Neuronal stem cell (in vitro differentiated cells): ENCODE measurements at places on chromosomes 11 and 22.

- no peak for DNase-seq
These were observed 373.9 kb downstream of the BRD1 start for GRCh38 chr22:49453771-49454170.

DNA sequence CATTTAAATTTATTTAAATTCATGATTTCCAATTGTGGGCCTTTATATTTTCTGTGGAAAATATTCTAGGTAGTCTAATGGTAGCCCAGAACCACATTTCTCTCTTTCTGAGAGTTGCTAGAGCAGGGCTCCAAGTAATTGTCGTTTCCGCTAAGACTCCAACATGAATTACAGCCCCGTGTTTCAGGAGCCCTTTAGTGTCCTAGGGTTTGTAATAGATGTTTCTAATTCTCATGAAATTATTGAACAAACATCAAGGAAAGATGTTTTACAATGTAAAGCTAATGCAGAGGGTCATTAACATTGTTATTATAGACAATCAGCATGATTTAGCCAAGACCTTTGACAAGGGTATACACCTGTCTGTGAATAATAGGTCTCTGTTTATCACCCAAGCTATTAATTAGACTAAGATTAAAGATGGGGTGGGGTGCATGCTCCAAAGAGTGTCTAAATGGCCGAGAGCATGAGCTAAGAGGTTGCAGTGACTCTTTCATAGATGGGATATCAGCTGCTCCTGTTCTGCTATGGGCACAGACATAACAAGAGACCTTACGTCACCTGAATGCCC lies 81.8 kb upstream of the NTM start:
- DNase-seq: no peak

DNA sequence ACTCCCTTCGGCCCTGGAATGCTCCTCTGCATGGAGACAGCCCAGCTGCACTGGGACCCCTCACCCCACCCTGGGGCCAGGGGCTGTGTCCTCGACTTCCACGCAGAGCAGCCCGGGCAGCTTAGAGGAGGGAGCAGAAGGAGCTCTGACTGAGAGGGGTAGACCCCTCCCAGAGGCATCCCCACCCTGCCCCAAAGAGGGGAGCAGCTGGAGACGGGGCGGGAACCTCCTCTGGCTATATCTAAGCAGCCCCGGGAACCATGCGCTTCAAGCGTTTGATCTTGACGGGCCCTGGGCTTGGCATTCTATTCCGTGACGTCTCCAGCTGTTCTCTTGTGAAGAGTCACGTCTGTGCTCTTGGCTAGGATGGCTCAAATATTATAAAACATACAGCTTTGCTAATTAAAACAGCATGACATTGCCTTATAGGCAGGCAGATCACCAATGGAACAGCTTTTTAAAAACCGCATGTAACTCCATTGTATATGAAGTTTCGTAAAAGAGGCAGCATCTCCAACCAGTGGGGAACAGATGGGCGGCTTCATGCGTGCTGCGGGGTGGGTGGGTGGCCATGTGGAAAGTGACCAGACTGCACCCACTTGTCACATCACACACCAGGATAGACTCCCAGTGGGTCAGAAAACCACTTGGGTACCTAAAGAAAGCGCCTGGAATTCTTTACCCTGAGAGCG lies 7.7 kb downstream of the KCNQ1 start:
- DNase-seq: no peak

- peak; percentile 30 for DNase-seq
These were observed 68.6 kb downstream of the RRAS2 start for GRCh38 chr11:14290422-14290821.

- DNase-seq: no peak
These were observed 161.3 kb downstream of the DDX10 start for GRCh38 chr11:108826136-108826535.

DNA sequence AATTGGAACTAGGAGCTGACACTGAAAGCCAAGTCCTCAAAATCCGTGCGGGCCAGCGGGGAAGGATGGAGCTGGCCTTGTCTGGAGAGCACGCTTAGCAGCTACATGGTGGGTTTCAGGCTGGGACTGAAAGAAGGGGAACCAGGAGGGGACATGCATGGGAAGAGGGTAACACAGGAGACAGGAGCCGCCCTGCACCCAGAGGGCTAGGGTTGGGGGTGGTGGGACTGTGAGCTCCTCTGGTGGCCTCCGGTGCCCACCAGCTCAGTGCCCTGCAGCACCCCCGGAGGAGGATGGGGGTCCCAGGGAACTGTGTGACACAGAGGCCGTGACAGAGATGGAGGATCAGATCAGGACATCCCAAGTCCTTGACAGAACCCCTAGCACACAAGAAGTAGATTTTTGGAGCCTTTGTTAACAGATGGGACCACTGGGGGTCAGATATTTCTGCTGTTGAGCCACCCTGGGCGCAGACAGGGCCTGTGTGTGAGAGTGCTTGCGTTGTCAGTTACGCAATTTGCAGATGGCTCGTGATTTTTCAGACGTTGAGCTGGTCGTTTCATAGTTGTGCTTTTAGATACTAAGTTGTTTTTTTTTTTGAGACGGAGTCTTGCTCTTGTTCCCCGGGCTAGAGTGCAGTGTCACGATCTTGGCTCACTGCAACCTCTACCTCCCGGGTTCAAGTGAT lies 21.3 kb upstream of the GRAMD4 start:
- DNase-seq: no peak

DNA sequence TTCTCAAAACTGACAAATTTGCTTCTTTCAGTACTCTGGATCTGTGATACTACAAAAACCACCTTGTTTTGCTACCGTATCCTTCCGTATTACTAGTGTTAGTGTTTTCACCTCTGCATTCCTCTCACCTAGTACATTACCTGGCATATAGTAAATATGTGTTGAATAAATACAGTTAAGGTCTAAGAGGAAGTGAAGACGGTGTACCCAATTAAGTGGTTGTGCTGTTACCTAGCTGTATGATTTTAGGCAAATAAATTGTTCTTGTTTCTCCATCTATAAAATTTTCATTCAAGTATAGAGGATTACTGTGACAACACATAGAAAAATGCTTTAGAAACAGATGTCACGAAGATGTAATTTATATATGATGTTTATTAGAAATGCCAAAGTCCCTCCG lies 8.9 kb downstream of the BCL2L13 start:
- no peak for DNase-seq

- DNase-seq: no peak
These were observed 29.2 kb downstream of the NF2 start for GRCh38 chr22:29632672-29633071.

GRCh38 chr22:25741692-25742626 lies at the start of gene MYO18B:
Gene MYO18B (plus strand): TSS chr22:25742188. CDS start chr22:25761093, 18,905 bp downstream.
- DNase-seq: no peak

GRCh38 chr11:35322318-35322979 lies 96.9 kb downstream of the SLC1A2 start:
- no peak for DNase-seq

- no peak for DNase-seq
These were observed 57.8 kb upstream of the PTPN5 start for GRCh38 chr11:18849406-18849805.

- no peak for DNase-seq
These were observed 11.1 kb upstream of the LDLRAD3 start for GRCh38 chr11:35932681-35933319.

- DNase-seq: no peak
These were observed 19.9 kb downstream of the ARAP1 start for GRCh38 chr11:72732329-72732728.

- no peak for DNase-seq
These were observed 86.4 kb downstream of the GDPD4 start for GRCh38 chr11:77215106-77215505.

- DNase-seq: no peak
These were observed 69.9 kb downstream of the HORMAD2 start for GRCh38 chr22:30150212-30150611.

DNA sequence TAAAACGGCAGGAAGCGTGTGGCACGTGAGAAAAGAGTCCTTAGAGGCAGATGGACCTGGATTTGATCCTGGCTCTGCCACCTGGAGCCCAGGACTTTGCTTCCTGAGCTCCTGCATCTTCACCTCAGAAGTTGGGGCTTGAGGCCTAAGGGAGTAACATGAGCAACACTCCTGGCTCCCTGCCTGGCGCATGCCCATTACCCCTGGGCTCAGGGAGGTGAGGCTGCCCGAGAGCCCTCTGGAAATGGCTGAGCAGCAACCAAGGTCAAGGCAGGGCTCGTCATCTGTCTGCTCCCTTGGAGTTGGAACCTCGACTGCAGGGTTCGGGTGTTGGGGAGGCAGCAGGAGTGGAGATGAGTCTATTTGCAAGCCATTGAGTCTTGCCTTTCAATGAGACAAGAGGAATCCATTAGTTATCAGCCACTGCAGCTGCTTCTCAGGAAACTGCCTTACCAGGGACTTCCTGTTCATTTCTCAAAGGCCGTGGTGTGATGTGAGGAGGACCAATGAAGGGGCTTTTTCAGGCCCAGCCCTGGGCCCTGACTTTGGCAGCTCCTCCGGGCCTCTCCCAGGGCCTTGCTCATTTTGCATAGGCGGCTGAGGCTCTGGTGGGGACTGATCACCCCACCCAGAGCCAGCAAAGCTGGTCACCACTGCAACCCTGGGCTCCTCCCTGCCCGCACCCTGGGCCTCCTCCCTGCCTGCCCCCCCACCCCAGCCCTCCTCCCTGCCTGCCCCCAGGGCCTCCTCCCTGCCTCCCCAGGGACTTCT lies 6.4 kb downstream of the FADS2 start:
- DNase-seq: no peak

DNA sequence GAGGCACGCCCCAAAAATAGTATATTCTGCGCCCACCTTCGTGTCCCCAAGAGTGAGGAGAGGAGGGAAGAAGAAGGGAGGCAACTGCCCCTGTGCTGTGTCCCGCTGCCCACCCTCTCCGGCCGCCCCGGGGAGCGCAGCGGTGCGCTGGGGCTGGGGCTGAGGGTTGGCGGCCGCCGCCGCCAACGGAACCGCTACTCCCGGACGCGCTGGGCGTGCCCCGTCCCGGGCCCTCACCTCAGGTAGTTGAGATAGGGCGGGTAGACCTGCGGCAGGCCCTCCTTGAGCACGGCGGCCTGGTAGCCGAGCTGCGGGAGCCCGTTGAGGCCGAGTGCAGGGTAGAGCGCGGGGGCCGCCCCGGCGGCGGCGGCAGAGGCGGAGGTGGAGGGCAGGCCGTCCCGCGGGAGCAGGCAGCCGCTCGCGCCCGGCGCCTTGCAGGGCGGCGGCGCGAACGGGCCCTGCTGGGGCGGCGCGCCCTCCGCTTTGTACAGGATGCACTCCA lies 2.4 kb downstream of the PGR start:
- no peak for DNase-seq

DNA sequence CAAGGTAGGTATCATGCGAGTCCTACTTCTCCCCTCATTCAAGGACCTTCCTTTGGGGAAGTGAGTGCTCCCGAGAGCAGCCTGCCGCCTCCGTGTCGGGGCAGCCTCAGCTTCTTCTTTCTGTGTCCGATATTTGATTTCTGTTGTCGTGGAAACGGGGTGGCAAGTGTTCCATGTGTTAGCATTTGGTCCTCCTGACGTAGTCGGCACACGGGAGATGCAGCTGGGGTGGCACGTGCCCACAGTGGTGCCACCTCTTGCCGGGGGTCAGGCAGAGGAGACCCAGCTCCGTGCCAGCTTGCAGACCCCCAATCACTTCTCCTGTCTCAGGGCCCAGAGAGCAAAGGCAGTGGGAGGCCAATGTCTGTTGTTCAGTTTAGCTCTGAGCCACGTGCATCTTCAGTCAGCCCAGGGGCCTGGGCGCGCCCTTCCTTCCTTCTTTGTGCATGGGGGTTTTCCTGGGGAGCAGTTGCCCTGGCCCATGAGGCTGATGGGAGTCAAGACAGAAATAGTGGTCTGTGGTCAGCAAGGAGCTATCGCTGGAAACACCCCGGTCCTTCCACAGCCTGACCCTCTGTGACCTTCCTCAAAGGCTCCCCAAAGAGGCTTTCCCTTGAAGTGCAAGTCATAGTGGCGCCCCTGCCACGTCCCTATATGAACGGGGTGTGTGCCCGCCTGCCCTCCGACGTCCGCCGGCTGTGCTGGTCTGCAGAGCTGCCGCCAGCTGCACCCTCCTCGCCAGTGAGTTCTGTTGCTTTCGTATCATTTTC lies 44.5 kb downstream of the PARVB start:
- no peak for DNase-seq

GRCh38 chr11:66853242-66854229 lies 3.3 kb upstream of the LRFN4 start:
- no peak for DNase-seq

DNA sequence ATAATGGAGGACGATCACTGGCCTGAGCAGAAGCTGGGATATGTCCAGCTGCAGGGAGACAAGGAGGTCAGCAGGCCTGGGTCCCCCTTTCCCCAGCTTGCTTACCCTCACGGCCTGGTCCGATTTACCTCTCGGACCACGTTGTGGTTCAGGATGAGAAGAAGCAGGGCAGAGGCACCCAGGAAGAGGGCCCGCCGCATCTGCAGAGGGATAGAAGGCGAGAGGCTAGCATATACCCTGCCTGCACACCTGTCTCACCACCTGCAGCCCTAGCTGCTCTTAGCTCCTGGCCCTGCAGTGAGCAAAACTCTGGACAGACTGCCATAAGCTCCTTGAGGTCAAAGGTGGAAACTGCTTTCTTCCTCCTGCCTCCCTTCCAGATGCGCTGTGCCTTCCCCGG lies 1.3 kb downstream of the RNF215 start:
- DNase-seq: no peak

GRCh38 chr22:37502342-37503182 lies 16.4 kb upstream of the MFNG start:
- DNase-seq: no peak

- DNase-seq: peak; percentile 51
These were observed at the start of gene SLC1A2 for GRCh38 chr11:35419184-35419829. Gene SLC1A2 (minus strand): TSS chr11:35419558. CDS start chr11:35418966, 592 bp downstream.

GRCh38 chr11:74695705-74696280 lies 35.4 kb downstream of the CHRDL2 start:
- no peak for DNase-seq

- DNase-seq: no peak
These were observed 41.1 kb downstream of the LIF start for GRCh38 chr22:30205281-30206115.

DNA sequence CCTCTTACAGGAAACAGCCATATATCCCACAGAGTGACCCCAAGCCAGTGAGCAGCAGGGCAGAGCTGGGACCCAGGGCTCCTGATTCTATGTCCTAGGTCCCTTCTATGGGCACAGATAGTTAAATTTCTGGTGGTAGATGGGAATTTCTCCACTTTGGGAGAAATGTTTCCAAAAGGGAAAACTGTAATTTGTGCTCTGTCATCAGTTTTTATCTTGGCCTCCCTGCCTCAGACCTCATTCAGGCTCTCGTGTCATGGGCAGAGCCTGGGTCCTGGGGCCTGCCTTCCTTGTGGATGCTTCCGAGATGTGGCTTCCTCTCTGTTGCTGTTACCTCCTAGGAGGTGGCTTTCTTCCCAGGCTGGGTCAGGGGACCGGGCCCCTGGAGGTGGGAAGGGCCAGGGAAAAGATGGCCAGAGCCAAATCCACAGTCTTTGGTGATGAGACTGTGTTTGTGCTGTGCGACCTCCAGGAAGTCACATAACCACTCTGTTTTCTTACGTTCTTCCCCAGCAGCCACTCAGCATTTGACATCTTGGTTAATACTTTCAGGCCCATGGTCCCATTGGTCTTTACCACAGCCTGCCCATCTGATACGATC lies 8.6 kb downstream of the LRRC32 start:
- no peak for DNase-seq
